Upper lobe of right lung (tissue), 1 donor: ENCODE measurements at places on chromosomes 6 and 20.

DNA sequence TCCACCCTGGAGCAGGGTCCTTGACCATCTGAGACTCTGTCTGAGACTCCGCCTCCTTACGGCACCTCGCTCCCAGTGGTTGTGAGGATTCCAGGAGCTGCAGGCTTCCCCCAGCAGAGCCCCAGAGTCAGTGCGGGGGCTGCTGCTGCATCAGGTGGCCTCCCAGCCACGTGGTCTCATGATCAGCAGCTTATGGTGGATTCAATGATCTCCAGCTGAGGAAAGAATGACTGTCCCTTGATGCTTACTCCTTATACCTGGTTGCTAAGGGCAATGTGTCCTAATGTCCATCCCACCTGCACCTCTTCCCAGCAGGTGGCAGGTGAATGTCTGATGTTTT is 40.0 kb downstream of the SLC22A1 start:
- no peaks in the 10 kb centered on the region for H3K36me3 ChIP-seq
- H3K27me3 ChIP-seq, result no peaks in the 10 kb centered on the region
- H3K27ac ChIP-seq, result no peak overlapping the region
- DNase-seq, result no peak
- no peak overlapping the region for H3K4me3 ChIP-seq

DNA sequence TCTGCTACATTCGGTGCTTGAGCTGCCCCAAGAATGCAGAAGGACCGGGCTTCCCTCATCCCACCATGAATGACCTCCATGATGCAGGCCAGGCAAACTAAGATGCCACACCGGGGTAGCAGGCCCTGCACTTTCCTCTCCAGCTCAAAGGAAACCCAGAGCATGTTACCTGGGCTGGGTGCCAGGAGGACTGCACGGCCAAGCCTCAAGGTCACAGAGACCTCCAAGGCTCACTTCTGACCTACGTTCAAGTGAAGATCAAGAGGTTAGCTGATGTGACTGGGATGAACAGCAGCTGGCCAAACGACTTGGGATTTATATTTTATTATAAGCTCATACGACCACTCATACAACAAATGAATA is 501.8 kb downstream of the CD83 start:
- DNase-seq, result no peak
- no peak overlapping the region for H3K4me3 ChIP-seq
- H3K27me3 ChIP-seq, result no peaks in the 10 kb centered on the region
- no peak overlapping the region for H3K27ac ChIP-seq
- H3K36me3 ChIP-seq, result no peaks in the 10 kb centered on the region
- peaks cover 14% of the 10 kb centered on the region for H3K4me1 ChIP-seq

DNA sequence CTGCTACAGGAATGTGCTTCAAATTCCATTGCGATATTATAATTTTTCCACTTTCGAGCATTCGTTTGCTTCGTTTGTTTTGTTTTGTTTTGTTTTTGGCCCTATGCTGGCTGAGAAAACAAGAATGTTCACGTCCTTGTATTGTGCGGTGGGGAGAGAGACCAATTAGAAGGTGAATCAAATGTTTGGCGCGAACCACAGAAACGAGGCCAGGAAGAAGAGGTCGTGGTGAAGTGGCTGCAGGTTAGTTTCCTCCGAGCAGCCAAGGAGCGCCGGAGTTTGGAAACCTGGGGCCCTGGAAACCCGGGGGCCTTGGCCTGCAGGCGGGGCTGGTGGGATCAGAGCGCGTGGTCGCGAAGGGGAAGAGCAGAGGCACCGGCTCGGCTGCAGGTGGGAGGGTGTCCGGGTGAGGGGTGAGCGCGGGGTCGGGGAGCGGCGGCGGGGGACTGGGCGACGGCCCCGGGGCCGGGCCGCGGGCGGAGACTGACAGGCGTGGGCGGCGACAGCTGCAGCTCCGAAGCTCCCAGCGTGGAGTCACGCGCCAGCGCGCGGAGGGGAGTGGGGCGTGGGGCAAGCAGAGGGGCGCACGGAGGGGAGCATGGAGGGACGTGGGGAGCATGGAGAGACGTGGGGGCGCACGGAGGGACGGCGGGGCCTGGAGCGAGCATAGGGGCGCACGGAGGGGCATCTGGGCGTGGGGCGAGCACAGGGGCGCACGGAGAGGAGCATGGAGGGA is 141.5 kb upstream of the PDE10A start:
- no peak overlapping the region for H3K27ac ChIP-seq
- peak overlapping the region; percentile 16 for H3K4me3 ChIP-seq
- no peaks in the 10 kb centered on the region for H3K27me3 ChIP-seq
- H3K4me1 ChIP-seq, result no peaks in the 10 kb centered on the region

DNA sequence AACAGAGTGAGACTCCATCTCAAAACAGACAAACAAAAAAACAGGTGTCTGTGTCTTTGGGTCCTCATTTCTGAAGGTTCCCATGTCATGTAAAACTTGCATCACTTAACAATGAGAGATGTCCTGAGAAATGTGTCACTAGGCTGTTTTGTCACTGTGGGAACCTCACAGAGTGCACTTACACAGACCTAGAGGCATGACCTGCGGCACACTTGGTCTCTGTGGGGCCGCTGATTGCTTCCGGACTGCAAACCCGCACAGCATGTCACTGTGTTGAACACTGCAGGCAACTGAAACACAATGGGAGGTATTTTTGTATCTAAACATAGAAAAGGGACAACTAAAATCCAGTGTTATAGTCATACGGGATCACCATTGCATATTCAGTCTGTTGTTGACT is 42.3 kb upstream of the TMEM181 start:
- no peaks in the 10 kb centered on the region for H3K36me3 ChIP-seq
- DNase-seq, result no peak
- no peak overlapping the region for H3K4me3 ChIP-seq
- no peak overlapping the region for H3K27ac ChIP-seq

DNA sequence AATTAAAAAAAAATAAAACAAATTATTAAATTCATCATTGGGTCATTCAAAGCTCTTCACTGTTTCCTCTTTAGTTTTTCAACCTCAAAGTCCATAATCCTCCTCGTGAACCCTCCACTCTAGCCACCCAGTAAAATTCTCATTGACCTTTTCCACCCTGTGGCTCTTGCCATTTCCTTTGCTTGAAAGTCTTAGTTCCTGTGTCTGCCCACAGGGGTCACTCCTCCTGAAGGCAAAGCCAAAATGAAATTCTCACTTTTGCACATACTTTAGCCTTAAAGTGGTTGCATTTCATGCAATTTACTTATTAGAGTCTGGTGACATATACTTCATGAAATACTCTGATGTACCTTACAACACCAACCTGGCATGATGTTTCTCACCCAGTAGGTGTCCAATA is 263.7 kb downstream of the BMP2 start:
- DNase-seq, result no peak
- no peaks in the 10 kb centered on the region for H3K4me1 ChIP-seq
- H3K4me3 ChIP-seq, result no peak overlapping the region

DNA sequence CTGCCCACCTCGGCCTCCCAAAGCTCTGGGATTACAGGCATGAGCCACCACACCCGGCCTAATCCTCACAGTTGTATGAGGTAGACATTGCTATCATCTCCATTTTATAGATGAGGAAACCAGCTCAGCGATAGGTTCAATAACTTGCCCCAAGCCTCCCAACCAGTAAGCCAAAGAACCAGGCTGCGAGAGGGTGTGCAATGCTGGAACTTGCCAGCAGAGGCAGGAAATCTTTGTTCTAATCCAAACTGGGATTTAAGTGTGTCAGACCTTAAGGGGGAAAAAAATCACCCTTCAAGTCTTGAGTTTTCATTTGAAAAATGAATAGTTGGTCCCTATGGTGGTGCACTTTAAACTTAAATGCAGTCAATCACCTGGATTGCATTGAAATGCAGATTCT is 20.1 kb upstream of the RNGTT start:
- H3K27me3 ChIP-seq, result no peaks in the 10 kb centered on the region
- H3K4me1 ChIP-seq, result peaks cover 7% of the 10 kb centered on the region
- H3K27ac ChIP-seq, result no peak overlapping the region
- H3K4me3 ChIP-seq, result no peak overlapping the region
- DNase-seq, result no peak
- H3K36me3 ChIP-seq, result no peaks in the 10 kb centered on the region

GRCh38 chr6:136465766-136466303 is 84.4 kb downstream of the MAP7 start:
- H3K27ac ChIP-seq, result no peak overlapping the region
- no peak overlapping the region for H3K4me3 ChIP-seq
- no peaks in the 10 kb centered on the region for H3K27me3 ChIP-seq
- peaks cover 5% of the 10 kb centered on the region for H3K4me1 ChIP-seq
- no peaks in the 10 kb centered on the region for H3K36me3 ChIP-seq
- no peak for DNase-seq

- peak; percentile 20 for DNase-seq
- no peak overlapping the region for H3K27ac ChIP-seq
- H3K4me3 ChIP-seq, result no peak overlapping the region
- no peaks in the 10 kb centered on the region for H3K36me3 ChIP-seq
Measured at GRCh38 chr6:39051399-39052122, 3.0 kb downstream of the GLP1R start.

DNA sequence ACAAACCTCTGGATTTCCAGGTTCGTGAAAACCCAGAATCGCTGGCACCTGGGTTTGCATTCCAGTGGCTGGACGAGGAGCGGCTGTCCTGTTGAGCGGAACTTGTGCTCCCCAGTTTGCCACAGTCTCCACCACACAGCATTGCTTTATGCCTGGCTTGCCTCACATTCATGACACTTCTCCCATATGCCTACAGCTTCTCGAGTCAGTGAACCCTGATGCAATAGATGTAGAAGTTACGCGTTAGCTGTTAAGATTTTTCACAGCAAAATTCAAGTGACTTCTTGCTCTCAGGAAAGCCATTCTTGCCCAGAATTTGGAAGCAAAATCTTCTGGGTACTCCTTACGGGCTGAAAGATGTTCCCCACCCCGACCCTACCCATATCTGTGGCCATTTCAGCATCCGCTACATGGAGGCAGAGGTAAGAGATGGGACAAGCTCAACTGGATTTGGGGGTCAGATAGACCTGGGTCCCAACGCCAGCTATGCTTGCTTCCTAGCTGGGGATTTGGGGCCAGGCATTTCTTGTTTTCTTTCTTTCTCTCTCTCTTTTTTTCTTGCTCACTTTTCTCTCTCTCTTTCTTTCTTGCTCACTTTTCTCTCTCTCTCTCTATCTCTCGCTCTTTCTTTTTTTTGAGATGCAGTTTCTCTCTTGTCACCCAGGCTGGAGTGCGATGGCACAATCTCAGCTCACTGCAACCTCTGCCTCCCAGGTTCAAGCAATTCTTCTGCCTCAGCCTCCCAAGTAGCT is 12.4 kb upstream of the GDAP1L1 start:
- H3K27ac ChIP-seq, result no peak overlapping the region
- no peaks in the 10 kb centered on the region for H3K27me3 ChIP-seq
- H3K4me1 ChIP-seq, result no peaks in the 10 kb centered on the region
- H3K36me3 ChIP-seq, result no peaks in the 10 kb centered on the region

DNA sequence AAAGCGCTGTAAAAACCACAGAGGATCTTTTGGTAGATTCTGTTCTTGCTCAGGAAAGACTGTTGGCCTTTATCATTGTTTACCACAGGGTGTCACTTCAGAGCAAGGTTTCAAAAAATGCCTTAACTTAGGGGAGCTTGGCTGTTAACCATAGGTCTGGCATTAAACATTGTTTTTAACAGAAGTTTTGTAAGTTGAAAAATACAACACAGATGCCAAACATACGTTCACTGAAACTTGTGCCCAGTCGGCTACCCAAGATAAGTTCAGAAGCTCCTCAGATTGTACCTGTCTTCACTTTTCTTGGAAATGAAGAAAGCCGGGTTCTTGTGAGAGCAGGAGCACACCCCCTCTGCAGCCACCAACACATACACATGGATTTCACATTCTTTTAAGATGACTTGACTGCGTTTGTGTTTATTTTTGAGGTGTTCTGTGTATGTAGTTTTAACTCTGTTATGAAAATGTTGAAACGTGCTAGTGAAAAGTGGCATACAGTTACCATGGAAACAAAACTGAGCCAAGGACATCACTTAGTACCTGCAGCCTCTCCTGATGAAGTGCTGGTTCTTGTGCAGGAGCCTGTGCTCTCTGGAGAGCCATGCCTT is 64.9 kb downstream of the SYCP2L start:
- no peaks in the 10 kb centered on the region for H3K27me3 ChIP-seq
- H3K4me1 ChIP-seq, result no peaks in the 10 kb centered on the region
- no peak overlapping the region for H3K4me3 ChIP-seq
- H3K27ac ChIP-seq, result no peak overlapping the region
- DNase-seq, result no peak

GRCh38 chr6:126919947-126920346 is 198.5 kb upstream of the RSPO3 start:
- no peaks in the 10 kb centered on the region for H3K27me3 ChIP-seq
- H3K4me3 ChIP-seq, result no peak overlapping the region
- H3K4me1 ChIP-seq, result no peaks in the 10 kb centered on the region
- no peak overlapping the region for H3K27ac ChIP-seq

GRCh38 chr6:111618407-111618806 is 12.7 kb upstream of the TRAF3IP2 start:
- H3K27me3 ChIP-seq, result no peaks in the 10 kb centered on the region
- H3K27ac ChIP-seq, result no peak overlapping the region
- peaks cover 14% of the 10 kb centered on the region for H3K4me1 ChIP-seq
- H3K4me3 ChIP-seq, result no peak overlapping the region

DNA sequence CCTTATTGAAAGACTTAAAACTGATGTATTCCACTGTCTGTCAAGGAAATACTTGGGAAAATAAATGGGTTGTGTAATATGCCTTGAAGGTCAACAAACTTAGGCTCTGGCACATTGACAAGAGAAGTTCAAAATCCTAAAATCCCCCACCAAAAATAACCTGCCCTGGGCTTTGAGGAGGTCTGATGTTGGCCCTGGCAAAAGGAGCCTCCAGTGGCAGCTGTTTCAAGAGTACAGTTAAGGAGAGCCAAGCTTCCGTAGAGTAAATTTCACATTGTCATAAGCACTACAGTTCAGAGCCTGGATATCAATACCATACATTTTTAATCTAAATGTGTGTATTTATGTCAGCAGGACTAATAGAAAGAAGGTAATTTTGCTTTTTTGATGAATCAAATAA is 282.7 kb downstream of the EYA4 start:
- H3K4me3 ChIP-seq, result no peak overlapping the region
- H3K27ac ChIP-seq, result no peak overlapping the region
- no peak for DNase-seq
- no peaks in the 10 kb centered on the region for H3K27me3 ChIP-seq

DNA sequence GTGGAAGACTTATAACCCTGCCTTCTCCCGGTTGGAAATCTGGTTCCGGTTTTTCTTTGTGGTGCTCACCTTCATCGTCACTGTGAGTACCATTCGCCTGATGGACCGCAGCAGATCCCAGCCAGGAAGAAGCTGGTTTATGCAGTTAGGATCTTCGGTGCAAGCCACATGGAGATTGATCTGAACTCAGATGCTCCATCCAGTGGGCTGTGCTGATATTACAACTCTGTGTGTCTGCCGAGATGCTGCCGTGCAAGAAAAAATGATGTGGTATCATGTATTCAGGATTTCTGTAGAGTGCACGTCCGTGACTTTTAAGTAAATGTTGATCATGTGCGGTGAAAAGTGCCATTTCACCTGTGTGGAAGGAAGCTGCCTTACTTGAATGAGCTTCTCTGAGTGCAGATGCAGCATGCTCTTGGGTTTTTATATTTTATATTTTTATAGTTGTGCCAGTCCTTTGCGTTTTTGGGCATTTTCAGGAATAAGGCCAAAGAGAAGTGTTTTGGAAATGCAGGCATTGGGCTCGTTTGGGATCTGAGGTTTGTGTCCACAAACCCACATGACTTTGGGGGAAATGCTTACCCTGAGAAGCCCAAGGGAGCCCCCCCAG is 39.2 kb downstream of the DYNLT1 start:
- DNase-seq, result no peak
- H3K36me3 ChIP-seq, result peaks cover 59% of the 10 kb centered on the region

GRCh38 chr6:101534386-101534785 is 140.9 kb downstream of the GRIK2 start:
- no peak overlapping the region for H3K4me3 ChIP-seq
- no peak overlapping the region for H3K27ac ChIP-seq
- no peaks in the 10 kb centered on the region for H3K4me1 ChIP-seq
- no peak for DNase-seq
- no peaks in the 10 kb centered on the region for H3K36me3 ChIP-seq
